Daoy (cell line): ENCODE measurements at places on chromosomes 7 and 10.

- DNase-seq, result no peak
These were observed 14.0 kb upstream of the INSIG1 start for GRCh38 chr7:155283565-155284194.

- no peak for DNase-seq
These were observed 18.4 kb downstream of the TRIM24 start for GRCh38 chr7:138478499-138478908.

DNA sequence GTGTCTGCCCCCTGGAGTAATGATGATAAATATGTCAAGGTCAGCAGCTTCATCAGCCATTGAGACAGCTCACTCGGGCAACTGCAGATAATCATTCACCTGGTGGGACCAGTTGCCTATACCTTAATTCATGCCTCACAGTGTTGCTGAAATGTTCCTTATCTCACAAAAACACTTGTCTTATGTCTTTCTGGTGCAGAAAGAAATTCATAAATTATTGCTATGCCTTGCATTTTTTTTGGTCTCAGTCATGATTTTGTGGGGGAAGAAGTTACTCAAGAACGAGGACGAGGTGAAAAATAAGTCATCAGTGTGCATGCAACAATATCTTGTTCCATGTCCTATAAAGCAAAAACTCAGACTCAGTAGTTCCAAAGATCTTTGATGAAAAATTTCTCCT is 16.0 kb downstream of the TRIL start:
- DNase-seq, result no peak

- DNase-seq, result no peak
These were observed 28.9 kb upstream of the SAMD9L start for GRCh38 chr7:93176992-93177580.

- no peak for DNase-seq
These were observed 51.9 kb upstream of the TCERG1L start for GRCh38 chr10:131363416-131363815.

- no peak for DNase-seq
These were observed 34.3 kb downstream of the TPST1 start for GRCh38 chr7:66239467-66239856.

- DNase-seq, result peak; percentile 39
These were observed 606 bp upstream of the RABGEF1 start for GRCh38 chr7:66739953-66740301.

GRCh38 chr10:27447540-27447939 is 56.6 kb upstream of the RAB18 start:
- DNase-seq, result no peak

GRCh38 chr10:18195060-18195799 is 55.0 kb downstream of the CACNB2 start:
- DNase-seq, result no peak

GRCh38 chr10:124124123-124124768 is 30.8 kb upstream of the CHST15 start:
- no peak for DNase-seq

GRCh38 chr7:73844131-73844547 is 1.8 kb upstream of the METTL27 start:
- no peak for DNase-seq

GRCh38 chr7:44388089-44388970 is 62.9 kb upstream of the CAMK2B start:
- no peak for DNase-seq

- DNase-seq, result no peak
These were observed 90.1 kb upstream of the NANOS1 start for GRCh38 chr10:118939211-118940007.

DNA sequence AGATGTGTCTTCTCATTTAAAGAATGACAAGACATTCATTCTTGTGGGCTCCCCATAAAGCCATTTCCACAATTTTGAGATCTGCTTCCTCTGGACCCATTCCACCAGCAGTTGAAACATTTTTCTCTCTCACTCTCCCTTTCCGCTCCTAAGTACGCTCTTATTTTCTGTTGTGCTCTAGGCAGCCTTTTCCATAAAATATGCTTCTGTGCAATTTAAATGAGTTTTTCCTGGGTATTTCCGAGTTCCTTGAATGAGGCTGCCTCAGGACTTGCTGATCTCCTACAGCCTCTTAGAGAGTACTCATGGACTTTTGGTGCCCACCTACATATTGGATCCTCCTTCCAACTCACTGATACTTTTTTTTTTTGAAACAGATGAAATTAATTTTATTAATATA is 23.6 kb upstream of the AKR1D1 start:
- no peak for DNase-seq

DNA sequence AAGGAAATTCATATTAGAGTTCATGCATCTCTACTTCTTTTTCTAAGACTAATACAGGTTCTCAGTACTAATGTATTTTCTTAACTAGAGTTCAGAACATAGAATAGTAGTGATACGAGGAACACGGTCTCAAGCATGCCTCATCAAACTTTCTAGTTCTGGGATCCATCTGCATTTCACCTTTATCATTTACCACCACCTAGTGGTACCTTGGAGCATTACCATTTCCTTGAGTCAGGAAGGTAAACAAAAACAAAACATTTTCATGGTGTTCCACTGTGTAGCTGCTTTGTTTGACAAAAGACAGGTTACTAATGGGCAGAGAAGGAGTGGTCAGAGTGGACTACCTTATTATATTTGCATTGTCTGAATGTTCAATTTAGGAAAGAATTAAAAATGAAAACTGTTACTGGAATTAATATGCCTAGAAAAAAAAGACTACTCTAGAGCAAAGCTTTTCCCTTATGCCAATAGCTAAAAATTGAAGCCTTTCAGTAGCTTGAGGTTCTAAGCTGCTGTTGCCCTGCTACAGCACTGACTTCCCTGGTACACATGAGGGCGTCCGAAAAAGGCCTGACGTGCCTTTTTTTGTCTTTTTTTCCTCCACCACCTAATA is 44.5 kb downstream of the STARD3NL start:
- DNase-seq, result peak; percentile 60

DNA sequence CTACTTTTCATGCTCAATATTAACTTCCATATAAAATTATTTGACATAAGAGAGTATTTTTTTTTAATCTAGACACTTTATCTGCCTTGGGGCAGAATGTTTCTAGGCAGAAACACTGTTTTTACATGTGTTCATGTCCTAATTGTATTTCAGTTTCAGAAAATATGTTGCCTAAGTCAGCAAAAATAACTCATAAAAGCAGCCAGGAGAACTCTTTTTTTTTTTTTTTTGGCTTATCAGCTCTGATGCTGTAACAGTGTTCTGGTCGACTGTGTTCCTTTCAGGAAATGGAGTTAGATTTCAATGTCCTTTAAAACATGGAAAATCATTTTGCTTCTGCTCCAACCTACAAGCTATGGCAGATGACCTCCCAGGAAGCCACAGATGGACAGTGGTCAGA is 63.2 kb upstream of the OPALIN start:
- DNase-seq, result no peak

GRCh38 chr7:99252166-99252895 is 20.3 kb upstream of the MYH16 start:
- DNase-seq, result no peak

DNA sequence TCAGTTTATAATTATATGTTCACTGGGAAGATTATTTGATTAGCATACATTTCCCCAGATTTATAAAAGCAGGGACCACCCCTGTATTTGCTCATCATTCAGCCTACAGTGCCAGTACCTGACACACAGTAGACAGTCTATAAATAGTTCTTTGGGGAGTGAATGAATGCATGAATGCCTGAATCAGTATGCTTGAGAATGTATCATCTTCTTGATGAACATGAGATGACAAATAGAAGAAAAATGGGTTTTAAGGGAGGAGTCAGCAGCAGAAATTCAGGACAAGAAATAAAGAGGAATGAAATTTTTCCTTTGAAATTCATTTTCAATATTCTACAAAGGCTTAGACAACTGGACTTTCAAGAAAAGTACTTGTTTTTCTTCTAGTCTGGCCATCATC is 295.8 kb upstream of the LRRTM3 start:
- DNase-seq, result no peak

DNA sequence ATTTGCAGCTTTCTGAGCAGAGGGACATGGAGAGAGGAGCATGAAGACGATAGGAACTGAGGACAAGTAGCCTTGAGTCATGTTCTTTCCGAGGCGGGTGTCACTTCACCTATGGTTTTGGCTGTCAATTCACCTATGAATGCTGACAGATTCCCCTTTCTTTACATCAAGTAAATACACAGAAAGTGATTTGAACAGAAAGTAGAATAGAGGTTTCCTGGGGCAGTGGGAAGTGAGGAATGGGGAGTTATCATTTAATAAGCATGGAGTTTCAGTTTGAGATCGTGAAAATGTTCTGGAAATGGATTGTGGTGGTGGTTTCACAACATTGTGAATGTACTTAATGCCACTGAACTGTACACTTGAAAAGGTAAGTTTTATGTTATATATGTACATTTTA is 138.4 kb upstream of the MDFIC start:
- no peak for DNase-seq

DNA sequence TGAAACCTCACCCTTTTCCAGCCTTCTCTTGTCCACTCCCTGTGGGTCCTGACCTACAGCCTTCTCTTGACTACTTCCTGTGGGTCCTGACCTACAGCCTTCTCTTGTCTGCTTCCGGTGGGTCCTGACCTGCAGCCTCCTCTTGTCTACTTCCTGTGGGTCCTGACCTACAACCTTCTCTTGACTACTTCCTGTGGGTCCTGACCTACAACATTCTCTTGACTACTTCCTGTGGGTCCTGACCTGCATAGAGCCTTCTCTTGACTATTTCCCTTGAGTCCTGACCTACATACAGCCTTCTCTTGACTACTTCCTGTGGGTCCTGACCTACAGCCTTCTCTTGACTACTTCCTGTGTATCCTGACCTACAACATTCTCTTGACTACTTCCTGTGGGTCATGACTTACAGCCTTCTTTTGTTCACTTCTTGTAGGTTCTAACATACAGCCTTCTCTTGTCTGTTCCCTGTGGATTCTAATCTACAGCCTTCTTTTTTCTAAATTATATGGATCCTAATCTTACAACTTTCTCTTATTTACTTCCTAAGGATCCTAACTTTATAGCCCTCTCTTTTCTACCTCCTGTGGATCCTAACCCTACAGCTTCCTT is 36.5 kb downstream of the C10orf71 start:
- no peak for DNase-seq

- no peak for DNase-seq
These were observed 116.1 kb downstream of the HIBADH start for GRCh38 chr7:27546610-27547009.
